ENCODE measurements at places on chromosomes 12 and 14.

DNA sequence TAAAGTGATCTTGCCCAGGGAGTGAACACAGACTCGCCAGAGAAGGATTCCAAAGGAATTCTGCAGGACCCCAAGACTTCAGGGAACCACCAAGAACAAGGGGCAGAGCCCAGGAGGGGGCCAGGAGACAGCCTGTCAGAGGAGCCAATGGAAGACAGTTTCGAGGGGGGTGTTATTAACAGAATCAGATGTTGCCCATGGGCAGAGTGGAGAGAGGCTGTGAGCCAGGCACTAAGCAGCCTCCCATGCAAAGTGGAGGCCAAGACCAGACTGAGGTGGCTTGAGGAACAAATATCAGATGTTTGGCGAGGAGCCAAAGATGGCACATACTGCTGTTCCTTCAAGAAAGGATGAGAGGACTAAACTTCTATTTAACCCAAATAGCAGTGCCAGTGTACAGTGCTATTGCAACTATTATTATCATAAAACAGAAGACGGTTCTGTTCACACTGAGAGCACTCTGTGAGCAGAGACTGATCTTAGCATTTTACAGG lies 12.6 kb downstream of the APPL2 start:
- no peak for DNase-seq

- DNase-seq = no peak
These were observed 37.5 kb downstream of the RPGRIP1 start for GRCh38 chr14:21317398-21317797.

DNA sequence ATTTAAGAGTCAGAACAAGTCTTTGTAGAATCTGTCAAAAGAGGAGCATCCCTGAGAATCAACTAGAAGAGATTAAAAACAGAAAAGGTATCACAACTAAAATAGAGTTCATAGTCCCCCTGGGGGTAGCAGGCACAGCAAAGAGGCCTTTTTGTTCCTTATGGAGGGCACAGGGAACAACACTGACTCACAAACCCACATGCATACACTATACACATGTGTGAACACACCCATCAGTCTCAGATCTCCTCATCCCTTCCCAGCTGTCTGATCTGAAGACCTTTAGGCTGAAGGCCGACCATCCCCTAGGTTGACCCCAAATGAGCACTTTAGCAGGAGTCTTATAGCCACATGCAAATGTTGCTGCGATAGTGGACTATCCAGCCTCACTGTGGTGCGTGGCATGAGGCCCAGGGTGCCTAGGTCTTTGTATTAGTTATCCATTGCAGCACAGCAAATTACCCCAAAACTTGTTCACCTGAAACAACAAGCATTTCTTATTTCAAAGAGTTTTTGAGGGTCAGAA lies 236.7 kb upstream of the EGLN3 start:
- no peak for DNase-seq

DNA sequence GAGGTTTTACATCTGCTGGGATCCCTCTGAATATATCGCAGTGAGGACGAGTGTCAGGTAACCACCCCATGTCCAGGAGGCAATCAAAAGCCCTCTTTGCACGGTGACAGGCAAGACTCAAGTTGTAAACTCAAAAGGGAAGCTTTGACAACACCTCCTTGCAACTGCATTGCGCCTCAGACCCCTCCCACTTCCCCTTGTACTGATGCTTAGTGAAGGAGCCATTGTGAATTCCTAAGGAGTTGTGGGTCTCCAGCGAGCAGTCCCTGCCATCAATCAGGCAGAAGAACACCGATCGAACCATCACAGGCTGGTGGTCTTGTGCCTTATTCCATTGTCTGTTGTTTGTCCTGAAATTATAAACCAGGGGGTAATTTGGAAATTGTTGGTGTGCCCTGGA lies 112.6 kb downstream of the CCDC60 start:
- no peak for DNase-seq

DNA sequence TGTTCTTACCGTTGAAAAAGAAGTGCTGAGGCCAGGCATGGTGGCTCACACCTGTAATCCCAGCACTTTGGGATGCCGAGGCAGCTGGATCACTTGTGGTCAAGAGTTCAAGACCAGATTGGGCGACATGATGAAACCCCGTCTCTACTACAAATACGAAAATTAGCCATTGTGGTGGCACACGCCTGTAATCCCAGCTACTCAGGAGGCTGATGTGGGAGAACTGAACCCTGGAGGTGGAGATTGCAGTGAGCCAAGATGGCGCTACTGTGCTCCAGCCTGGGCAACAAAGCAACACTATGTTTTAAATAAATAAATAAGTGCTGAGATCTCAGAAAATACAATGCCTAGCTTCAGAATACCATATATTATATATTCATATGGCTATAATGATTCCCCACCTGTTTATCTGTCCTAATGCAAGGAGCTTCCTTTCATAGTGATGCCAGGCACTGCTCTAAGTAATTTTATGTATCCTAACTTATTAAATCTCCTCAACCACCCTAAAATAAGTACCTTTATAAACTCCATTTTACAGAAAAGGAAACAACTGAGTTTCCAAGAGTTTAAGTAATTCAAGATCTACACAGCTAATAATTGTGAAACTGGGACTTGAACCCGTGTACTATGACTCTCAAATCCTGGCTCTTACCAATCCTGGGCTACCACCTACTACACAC lies 7.3 kb downstream of the PHLDA1 start:
- no peak for DNase-seq

GRCh38 chr12:11884706-11885105 lies 186.0 kb upstream of the BCL2L14 start:
- peak; percentile 91 for DNase-seq

- DNase-seq = no peak
These were observed 4.4 kb upstream of the MAX start for GRCh38 chr14:65106736-65107135.

GRCh38 chr12:57175428-57176138 lies 28.2 kb upstream of the LRP1-AS start:
- DNase-seq = peak; percentile 24

DNA sequence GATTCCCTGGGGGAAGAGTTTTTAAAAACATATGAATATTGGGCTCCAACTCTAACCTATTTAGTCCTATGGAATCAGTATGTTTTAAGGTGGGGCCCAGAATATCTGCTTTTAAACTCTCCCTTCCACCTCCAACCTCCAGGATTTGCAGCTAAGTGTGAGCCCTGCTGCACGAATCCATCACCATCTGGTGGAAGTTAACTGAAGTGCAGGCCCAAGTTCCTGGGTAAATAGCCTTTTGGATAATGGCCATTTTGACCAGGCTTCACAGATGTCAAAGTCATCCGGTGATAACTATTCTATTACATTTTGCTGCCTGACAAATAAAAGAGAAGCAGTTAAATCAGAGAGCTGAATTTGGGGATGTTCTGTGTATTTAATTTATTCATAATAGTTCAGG lies 58.1 kb upstream of the RMST start:
- DNase-seq = peak; percentile 62

GRCh38 chr12:96503976-96504375 lies 14.6 kb downstream of the CFAP54 start:
- DNase-seq = peak; percentile 57

DNA sequence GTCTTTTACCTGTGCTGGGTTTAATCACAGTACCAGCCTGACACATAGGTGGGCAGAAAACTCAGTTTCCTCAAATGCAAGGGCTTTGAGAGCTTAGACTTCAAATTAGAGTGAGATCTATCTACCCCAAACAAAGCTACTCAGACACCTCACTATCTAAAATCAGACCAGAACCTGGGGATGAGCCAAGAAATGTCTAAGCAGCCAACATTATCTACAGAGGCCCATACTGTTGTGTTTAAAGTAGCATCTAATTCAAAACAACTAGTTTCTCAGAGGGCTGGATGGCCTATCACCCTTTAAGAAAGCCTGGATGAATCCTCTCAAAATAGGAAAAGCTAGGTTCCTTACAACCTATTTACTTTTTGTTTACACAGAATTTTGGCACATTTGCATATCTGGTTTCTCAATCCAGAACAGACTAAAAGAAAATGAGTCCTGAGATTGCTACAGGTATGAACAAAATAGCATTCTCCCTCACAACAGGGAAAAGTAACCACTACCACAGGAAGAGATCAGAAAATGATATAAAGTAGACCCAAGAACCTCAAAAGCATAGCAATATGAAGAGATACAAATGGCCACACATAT lies 142.4 kb downstream of the ZFP36L1 start:
- DNase-seq = no peak

DNA sequence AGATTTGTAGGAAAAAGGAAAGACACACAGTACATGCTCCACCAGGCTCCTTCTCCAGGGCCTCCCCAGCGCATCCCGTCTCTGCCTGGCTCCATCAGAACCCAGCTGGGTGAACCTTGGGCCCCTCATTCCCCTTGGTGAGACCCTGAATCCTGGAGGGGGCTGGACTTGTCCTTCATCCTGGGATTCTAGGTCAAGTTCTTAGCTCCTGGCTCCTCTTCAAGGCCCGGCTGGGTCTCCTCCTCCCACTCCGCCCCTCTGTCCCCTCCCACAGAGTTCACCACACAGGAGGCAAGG lies 49.2 kb downstream of the PSMA6 start:
- peak; percentile 11 for DNase-seq

DNA sequence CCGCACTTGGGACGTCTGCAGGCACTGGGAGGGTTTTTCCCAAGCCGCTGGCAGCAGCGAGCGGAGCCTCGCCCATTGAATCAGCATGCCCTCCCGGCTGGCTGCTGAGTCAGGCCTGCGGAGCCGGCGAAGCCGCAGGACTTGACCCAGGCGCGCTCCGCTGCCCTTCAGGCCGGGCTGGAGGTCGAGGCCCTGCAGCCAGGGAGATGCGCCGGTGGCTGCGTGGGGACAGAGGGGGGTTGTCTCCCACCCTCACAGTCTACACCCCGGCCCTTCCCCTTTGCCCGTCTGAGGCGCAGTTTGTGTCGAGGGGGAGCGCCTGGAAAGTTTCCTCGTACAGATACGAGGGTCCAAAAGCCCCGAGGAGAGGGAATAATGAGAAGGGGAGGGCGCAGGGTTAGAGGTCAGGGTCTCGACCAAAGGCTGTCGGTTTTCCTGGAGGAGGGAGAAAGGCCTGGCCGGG lies 759 bp upstream of the KLC1 start:
- peak; percentile 91 for DNase-seq

- DNase-seq = no peak
These were observed 302 bp downstream of the CCDC38 start for GRCh38 chr12:95942101-95942523.

GRCh38 chr12:10113920-10114319 lies 15.1 kb upstream of the CLEC1A start:
- DNase-seq = no peak

GRCh38 chr12:106704081-106704480 lies 70.4 kb upstream of the RIC8B start:
- no peak for DNase-seq

DNA sequence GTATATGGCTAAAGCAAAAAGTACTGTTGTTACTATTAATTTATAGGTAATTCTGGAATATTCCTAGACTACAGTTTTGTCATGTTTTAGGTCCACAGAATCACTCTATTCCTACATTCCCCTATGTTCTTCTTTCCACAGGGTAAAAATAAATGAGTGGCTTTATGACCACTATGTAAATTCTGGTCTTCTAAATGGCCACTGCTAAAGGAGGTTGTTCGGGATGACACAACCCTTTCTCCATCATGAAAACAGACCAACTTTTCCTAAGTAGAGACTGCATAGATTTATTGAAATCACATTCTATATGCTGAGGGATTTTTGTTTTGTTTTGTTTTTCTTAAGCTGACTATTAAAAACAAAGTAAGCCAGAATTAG lies 88.0 kb downstream of the SYT1 start:
- DNase-seq = no peak

DNA sequence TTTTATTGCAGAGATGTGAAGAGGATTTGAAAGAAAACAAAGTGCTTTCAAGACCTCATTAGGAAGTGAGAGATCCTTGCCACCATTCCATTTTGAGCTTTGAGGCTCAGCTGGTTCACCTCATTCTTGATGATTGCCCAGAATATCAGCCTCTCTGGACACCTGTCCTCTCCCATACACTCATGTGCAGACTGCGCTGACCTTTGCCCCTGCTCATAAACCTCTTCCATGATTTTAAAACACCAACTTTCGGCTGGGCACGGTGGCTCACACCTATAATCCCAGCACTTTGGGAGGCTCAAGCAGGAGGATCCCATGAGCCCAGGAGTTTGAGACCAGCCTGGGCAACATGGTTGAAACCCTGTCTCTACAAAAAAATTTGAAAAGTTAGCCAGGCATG lies 8.9 kb downstream of the COX14 start:
- DNase-seq = no peak

- no peak for DNase-seq
These were observed 61.4 kb upstream of the ESRRB start for GRCh38 chr14:76314521-76315034.

DNA sequence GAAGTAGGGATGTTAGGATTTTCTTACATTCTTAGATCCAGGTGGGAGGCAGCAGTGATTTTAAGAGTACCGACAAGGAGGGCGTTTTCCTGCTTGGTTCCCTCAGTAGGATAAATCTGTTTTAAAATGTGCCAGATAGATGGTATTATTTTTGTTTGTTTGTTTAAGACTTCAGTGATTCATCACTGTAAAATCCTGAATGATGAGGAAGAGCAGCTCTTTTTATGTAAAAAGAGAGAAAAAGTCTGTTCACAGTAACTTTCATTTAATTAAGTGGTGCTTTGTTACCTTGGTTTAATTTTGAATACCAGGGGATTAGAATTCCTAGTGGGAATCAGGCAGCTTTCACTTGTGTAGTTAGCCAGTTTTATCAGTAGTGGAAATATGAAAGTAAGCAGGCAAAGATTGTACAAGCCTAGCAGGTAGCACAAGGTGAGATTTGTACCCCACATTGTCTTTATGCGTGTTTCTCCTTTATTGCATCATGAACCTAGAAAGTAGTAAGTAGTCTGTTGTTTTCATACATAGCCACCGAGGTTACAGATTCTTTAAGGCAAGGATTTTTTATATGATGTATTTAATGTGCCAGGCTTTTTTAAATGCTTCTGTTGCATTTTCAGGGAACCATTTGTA lies 349.6 kb downstream of the CCDC91 start:
- DNase-seq = no peak

- DNase-seq = no peak
These were observed 140.8 kb upstream of the NEDD1 start for GRCh38 chr12:96766232-96766631.

- peak; percentile 72 for DNase-seq
These were observed 419 bp upstream of the ATXN7L3B start for GRCh38 chr12:74537126-74537706.

GRCh38 chr12:100141998-100142850 lies 450 bp downstream of the BLTP3B start:
- DNase-seq = no peak

DNA sequence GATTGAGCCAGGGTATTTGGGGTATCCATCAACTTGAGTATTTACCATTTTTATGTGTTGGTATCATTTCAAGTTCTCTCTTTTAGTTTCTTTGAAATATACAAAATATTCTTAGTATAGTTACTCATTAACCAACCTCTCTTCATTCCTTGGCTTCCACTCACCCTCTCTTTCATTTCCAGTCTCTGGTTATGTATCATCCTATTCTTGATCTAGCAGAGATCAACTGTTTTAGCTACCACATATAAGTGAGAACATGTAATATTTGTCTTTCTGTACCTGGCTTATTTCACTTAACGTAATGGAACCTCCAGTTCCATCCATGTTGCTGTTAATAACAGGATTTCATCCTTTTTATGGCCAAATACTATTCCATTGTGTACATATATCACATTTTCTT lies 86.9 kb downstream of the DACT1 start:
- peak; percentile 58 for DNase-seq

GRCh38 chr12:92955997-92956663 lies 27.0 kb upstream of the EEA1 start:
- DNase-seq = peak; percentile 60

- no peak for DNase-seq
These were observed at the start of gene KIF5A for GRCh38 chr12:57549909-57550640. KIF5A (plus strand) TSS chr12:57550044; CDS start chr12:57550272, 228 bp downstream.

- DNase-seq = no peak
These were observed 181.3 kb downstream of the CACNA1C start for GRCh38 chr12:2234091-2234490.
